ENCODE measurements at places on chromosomes 4 and X. TPM values are rescaled to one million over a fixed set of nuclear protein-coding genes. Genes with fewer than 3 reads are reported as not detected.
A peak's percentile ranks its signal among the peaks of the same experiment; 100 is the strongest.

Gene PHEX
- total RNA-seq = 0.19 TPM

Gene XAGE1B
- not detected for total RNA-seq

Gene PAGE5
- total RNA-seq = not detected

Gene ODAPH
- total RNA-seq = not detected

Gene ENAM
- not detected for total RNA-seq

Gene P2RY8
- 2.0 TPM for total RNA-seq

Gene ERVMER34-1
- total RNA-seq = 0.58 TPM

Gene PNMA6A
- 2.6 TPM for total RNA-seq

Gene CXCR3
- 1.9 TPM for total RNA-seq

Gene ZNF141
- 27.6 TPM for total RNA-seq

Gene CT47C1
- total RNA-seq = not detected

Gene LNX1
- 23.2 TPM for total RNA-seq

Gene MTTP
- 1.5 TPM for total RNA-seq

Gene CLDN34
- total RNA-seq = 0.49 TPM

- no peak for DNase-seq
Measured at GRCh38 chr4:177489471-177490246, 47.4 kb upstream of the AGA start.

DNA sequence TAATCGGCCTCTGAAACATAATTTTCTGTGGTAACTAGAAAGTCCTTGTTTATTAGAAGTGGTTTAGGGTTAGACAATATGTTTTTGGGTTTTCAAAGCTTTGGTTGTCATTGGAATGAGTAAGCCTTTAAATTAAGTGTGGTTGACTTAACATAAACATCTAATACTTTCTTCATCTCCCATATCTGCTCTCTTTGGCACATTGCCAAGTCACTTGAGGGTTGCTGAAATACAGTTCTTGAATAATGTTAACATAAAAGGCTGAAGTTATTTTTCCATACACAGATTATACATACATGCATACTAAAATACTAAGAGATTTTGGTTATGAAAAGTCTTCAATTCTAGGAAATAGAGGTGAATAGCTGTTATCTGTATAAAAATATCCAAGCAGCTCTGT is 241.7 kb upstream of the BMP3 start:
- DNase-seq = peak; percentile 5

GRCh38 chr4:133247861-133248260 is 98.8 kb downstream of the PCDH10 start:
- DNase-seq = no peak

DNA sequence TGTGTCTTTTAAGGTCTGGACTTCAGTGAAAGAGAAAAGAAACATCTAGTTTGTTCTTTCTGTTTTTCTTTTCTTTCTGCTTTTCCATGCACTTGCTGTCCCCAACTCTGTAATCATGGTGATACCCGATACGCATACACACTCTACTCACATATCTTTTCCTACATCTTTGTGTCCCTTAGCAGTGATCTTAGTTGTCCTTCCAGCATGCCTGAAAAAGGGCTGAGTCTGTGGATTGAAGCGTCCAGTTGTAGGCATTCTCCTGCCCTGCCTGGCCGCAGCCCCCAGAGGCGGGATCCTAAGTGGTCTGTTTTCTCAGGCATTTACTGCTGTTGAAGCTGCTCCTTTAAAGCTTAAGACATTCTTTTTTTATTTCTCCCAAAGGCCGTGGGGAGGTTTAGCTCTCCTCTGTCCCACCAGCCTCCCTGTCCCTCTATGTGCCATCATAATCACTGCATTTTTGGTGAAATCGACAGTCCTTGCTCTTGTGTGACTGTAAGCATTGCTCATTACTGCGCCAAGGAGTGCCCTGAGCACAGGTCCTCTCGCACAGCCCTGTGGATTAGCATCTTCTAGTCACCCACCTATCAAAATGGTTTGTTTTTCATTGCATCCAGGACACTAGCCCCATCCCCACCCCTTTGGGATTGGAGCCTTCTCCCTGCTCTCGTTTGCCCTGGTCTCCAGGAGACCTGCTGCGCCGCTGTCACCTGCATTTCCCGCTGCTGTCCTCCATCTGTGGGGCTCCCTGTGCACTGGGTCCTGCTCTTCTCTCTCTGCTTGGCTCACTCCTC is 4.4 kb downstream of the RGS12 start:
- no peak for DNase-seq

- peak; percentile 40 for DNase-seq
Measured at GRCh38 chr4:155759372-155760252, 791 bp downstream of the GUCY1B1 start.

DNA sequence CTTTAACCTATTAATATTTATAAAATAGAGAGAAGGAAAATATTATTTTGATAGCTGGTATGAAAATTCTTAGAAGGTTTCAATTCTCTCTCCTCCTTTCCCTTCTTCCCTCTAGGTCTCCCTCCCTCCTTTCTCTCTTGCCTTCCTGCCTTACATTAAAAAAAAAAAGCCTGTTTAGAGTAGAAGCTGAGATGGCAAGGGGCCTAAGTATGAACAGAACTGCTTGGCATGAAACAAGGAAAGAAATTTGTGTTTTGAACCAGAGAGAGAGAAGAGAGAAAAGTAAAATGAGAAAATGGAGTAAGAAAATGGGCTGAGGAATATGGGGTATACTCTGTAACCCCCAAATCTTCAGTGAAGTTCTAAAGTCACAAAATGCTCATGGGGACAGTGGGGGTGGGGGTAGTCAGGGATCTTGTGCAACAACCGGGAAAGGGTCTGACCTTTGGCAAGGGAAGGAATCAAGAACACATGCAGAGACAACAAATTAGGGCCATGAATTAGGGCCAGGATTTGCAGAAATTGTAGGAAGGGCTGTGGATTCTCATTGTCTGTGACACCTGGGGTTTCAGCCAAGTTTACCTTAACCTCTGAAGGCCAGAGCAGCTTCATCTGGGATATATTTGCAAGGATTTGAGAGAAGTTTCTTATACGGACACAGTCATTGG is 30.6 kb downstream of the SUPT20HL2 start:
- no peak for DNase-seq

- peak; percentile 2 for DNase-seq
Measured at GRCh38 chr4:79823148-79823763, 249.8 kb downstream of the ANTXR2 start.

GRCh38 chr4:146158036-146158745 is 17.3 kb upstream of the LSM6 start:
- no peak for DNase-seq

- no peak for DNase-seq
Measured at GRCh38 chrX:19740744-19741143, 146.7 kb downstream of the SH3KBP1 start.

GRCh38 chrX:44570522-44570921 is 27.9 kb upstream of the FUNDC1 start:
- DNase-seq = no peak

DNA sequence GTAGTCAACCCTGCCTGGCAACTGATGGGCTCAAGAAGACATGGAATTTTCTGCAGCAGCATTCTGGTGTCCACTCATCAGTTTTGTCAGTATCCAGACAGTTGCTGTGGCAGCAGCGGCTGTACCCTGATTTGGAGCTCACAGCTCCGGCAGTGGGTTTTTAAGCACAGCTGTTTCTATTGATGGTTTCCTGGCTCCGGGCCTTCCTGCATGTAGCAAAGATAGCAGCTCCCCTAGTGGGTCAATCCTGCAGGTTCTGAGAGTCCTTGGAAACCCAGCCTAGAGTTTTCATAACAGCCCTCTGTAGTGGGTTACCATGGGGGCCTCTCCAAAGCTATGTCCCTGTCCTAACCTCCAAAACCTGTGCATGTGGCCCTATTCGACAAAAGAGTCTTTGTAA is 84.0 kb upstream of the ATP6AP2 start:
- DNase-seq = no peak

- DNase-seq = no peak
Measured at GRCh38 chr4:77582711-77583110, 22.9 kb upstream of the CXCL13 start.

GRCh38 chr4:94934864-94935263 is 177.1 kb downstream of the BMPR1B start:
- DNase-seq = no peak

DNA sequence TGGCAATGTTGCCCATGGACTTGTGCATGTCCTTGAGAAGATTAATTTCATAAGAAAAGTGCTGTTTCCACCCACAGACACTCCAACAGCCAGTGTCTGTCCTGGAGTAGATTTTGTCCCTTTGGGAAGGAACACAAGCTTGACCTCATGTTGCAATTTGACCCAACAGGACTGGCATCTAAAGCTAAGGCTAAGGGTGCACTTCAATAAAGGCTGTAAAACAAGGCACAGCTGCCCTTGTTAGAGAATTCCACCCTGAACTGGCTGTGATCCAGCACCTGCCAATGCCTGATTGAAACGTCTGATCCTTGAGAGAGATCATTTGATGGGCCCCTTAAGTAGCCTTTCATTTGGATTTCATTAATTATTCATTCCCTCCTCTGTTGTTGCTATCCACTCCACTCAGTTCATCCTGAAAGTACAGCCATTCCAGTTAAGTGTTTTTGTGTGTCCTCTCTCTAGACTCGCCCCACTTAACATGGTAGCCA is 56.2 kb downstream of the CD99L2 start:
- DNase-seq = no peak

DNA sequence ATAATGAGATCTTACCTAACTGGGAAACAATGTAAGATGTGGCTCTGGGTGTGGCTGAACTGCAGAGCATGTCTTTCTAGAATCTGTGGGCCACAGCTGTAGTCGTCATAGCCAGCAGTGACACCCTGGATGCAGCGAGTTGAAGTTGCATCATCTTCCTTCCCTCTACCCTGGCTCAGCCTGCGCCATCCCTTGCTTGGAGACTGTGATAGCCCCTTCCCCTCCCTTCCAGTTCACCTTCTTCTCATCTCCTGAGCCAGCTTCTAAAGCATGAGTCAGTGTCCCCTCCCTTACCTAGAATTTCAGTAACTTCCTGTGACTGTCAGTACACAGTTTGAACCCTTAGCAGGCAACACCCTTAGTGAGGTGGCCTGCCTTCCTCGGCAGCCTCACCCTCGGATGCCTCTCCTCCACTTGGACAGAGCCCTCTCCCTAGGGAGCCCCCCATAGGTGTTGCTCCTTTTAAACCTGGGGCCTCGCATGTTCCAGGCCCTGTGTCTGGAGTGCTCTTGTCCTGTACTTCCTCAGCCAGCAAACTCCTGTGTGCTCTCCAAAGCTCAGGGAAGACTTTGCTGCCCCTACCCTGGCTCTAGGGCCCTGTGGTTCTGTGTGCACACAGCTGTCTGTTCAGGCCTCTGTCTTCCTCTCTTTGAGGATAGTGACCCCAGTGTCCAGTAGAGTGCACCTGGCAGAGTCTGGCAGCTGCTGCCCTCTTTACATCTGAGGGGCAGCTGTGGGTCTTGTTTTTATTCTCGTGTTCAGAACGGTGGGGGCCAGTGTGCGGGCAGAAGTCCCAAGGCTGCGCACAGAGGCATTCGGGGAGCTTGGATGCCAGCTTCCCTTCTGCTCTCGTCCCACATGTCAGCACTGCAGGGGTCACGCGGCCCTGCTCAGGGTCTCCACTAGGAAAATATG is 43.7 kb upstream of the TADA2B start:
- DNase-seq = no peak

GRCh38 chr4:77126809-77127208 is 30.2 kb upstream of the CCNG2 start:
- DNase-seq = no peak

GRCh38 chrX:7828594-7828993 is 14.4 kb upstream of the VCX start:
- DNase-seq = peak; percentile 17

- DNase-seq = no peak
Measured at GRCh38 chrX:108447303-108447702, 7.7 kb downstream of the COL4A5 start.

GRCh38 chr4:106707776-106708463 is 328.2 kb downstream of the DKK2 start:
- no peak for DNase-seq
